ENCODE measurements at places on chromosomes 13 and 19. TPM values are rescaled to one million over a fixed set of nuclear protein-coding genes. Genes with fewer than 3 reads are reported as not detected.

The VAV1 gene
- 5.6 TPM for total RNA-seq

The TSKS gene
- 0.52 TPM for total RNA-seq

The FBXW9 gene
- total RNA-seq: 3.9 TPM

The TNFRSF19 gene
- total RNA-seq: 6.9 TPM

- no peak overlapping the region for H3K4me3 ChIP-seq
- H3K27me3 ChIP-seq: no peaks in the 10 kb centered on the region
- H3K36me3 ChIP-seq: no peaks in the 10 kb centered on the region
- peaks cover 3% of the 10 kb centered on the region for H3K4me1 ChIP-seq
These were observed 9.3 kb downstream of the C13orf42 start for GRCh38 chr13:51101636-51102235.
